ENCODE measurements at places on chromosomes 1 and 21. TPM values are rescaled to one million over a fixed set of nuclear protein-coding genes. Genes with fewer than 3 reads are reported as not detected.

The C1orf185 gene
- total RNA-seq: not detected

The OR2T35 gene
- total RNA-seq: not detected

The CHI3L2 gene
- not detected for total RNA-seq

The ABCB10 gene
- 19.7 TPM for total RNA-seq

The PDPN gene
- total RNA-seq: not detected

The OR2L2 gene
- total RNA-seq: not detected

The PIGM gene
- total RNA-seq: 7.6 TPM

The CPTP gene
- total RNA-seq: 6.6 TPM

The NCMAP gene
- 7.3 TPM for total RNA-seq

The NBPF4 gene
- not detected for total RNA-seq

The CNKSR1 gene
- 45.8 TPM for total RNA-seq

The PADI2 gene
- 86.0 TPM for total RNA-seq

The NPR1 gene
- 34.5 TPM for total RNA-seq

The MYOM3 gene
- 1.8 TPM for total RNA-seq

The ZNF644 gene
- total RNA-seq: 53.7 TPM

The LMX1A gene
- total RNA-seq: not detected

The TRIM67 gene
- total RNA-seq: not detected

The RCOR3 gene
- total RNA-seq: 17.9 TPM

DNA sequence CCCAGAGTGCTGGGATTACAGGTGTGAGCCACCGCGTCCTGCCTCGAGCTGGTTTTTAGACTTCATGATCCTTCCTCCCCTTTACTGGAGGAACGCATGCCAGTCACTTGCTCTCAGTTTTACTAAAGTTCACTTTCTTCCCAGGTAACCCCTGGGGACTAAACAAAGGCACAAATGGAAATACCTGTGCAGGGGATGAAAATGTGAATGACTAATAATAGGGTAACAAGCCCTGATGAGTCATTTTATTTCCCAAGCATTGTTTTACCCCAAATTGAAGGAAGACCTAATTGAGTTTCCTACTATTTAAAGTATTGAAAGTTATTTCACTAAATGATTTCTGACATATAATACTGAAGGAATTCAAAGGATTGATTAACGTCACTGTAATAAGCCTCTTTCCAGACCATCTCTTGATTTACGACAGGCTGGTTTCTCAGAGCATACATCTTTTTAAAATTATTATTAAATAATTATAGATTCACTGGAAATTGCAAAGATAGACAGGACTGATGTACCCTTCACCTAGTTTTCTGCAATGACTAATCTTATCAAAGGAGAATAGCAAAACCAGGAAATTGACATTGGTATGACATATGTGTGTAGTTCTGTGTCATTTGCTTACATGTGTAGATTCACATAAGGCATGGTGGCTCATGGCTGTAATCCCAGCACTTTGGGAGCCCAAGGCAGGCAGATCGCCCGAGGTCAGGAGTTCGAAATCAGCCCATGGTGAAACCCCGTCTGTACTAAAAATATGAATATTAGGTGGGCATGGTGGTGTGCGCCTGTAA is 53.2 kb upstream of the SOD1 start:
- DNase-seq: no peak

- DNase-seq: no peak
Measured at GRCh38 chr1:175888996-175889395, 145.6 kb upstream of the TNR start.

GRCh38 chr1:21913258-21913657 is 23.9 kb downstream of the HSPG2 start:
- DNase-seq: no peak

GRCh38 chr1:22517956-22518355 is 45.3 kb upstream of the EPHA8 start:
- no peak for DNase-seq

DNA sequence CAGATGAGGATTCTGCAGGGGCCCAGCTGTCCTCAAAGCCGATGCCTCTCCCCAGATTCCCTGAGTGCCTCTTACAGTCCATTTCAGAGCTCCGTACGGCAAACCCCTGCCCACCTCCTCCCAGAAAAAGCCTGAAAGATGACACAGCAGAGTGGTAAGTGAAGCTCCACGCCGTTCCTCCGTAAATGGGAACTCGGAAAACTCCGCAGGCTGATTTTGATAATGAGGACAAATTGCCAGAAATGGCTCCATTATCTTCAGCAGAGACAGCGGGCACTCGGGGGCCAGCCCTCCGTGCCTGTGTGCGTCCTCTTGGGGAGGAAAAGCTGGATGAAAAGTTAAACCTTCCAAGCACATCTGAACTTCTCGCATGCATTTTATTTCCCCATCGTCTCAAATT is 81.1 kb downstream of the NPHP4 start:
- DNase-seq: no peak

GRCh38 chr1:1259951-1260600 is 13.6 kb upstream of the C1QTNF12 start:
- no peak for DNase-seq

DNA sequence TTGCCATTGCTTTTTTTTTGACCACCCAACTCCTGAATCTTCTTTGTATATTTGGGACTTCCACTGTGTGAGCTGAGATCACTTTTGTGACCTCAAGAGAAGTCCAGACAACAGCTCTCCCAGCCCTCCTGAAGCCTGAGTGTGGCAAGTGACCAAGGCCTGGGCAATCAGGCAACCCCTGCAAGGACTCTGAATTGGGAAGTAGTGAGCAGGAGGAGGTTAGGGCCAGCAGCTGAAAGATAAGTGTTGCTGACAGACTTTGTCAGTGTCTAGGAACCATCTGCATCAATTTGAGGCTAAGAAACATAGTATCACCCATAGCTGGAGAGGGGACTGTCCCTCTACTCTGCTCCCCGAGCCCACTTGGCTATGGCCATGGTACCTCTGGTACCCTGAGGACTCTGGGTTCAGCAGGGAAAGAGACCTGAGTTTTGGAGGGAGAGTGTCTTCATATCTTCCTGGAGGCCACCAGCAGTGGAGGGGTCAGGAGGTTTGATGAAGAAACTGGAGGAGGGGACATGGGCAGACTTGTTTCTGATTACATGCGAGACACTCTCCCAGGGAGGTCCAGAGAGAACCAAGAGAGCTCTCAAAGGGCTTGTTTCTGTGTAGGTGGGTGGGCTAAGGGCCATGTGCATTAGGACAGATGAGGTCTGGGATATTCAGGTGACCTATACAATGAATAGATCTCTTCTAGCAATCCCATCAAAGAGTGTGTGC is 147.0 kb upstream of the DNAH14 start:
- DNase-seq: no peak

GRCh38 chr1:66285618-66286270 is 248.2 kb upstream of the SGIP1 start:
- DNase-seq: no peak

DNA sequence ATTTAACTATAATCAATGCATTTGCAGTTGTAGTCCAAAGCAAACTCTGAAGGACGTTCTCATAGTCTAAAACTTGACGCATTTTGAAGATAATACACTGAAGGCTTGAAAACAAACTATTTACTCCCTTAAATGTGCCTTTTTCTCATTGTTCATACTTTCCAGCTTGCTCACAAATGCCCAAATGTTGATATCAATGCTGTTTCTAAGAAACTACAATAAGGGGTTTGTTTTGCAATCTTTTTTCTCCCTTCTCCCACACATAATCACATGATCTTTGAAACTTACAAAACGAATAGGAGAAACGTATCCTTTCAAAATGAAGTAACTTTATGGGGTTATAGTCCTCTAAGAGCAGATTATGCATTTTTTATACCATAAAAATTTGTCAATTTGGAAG is 508.7 kb downstream of the DPYD start:
- no peak for DNase-seq

- no peak for DNase-seq
Measured at GRCh38 chr1:159084152-159084551, 7.6 kb upstream of the AIM2 start.

GRCh38 chr1:110615548-110616130 is 9.5 kb upstream of the KCNA2 start:
- peak; percentile 68 for DNase-seq

DNA sequence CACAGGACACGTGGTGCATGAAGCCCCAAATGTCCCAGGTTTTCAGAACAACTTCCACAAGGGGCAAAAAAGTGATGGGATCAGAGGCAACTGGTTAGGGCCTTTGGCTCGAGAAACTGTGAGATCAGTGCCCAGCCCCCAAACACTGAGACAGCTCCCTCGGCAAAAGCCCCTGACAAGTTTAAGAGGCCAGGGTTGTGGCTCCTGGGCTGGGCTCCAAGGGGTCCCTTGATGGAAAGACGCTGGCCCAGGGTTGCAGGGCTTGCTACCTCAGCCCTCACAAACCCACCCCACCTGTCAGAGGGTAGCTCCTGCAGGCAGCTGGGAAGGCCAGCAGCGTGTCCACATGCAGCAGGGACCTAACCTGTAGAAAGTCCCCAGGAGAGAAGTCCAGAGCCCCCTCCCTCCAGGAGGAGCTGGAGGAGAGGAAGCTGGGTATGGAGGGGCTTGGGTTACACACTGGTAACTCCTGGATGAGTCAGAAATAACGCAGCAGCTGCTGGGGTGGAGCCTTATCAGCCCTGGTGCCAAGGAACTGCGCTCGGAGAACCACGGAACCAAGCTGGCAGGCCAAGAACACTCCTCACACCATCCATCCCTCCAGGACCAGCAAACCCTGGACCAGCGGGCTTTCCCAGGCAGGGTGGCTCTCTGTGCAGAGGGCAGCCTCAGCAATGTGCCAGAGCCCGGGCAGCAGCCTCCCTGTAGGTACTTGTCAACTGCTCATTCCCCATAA is 37.5 kb downstream of the CTNNBIP1 start:
- DNase-seq: no peak

DNA sequence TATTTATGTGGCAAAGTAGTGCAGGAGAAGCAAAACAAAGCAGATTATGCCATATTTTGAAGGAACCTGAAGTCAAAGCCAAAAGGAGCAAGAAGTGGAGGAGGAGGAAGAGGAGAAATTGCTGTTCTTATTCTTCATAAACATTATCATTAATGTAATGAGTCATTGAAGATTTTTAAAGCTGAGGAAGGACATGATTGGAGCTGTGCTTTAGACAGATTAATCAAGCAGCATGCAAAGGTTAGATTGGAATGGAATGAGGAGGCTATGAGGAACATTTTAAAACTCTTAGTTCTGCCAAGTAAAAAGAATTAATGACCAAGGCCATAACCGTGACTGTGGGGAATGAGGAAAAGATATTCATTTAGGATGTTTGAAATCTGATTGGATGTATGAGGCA is 33.0 kb upstream of the HSD17B7 start:
- DNase-seq: no peak

DNA sequence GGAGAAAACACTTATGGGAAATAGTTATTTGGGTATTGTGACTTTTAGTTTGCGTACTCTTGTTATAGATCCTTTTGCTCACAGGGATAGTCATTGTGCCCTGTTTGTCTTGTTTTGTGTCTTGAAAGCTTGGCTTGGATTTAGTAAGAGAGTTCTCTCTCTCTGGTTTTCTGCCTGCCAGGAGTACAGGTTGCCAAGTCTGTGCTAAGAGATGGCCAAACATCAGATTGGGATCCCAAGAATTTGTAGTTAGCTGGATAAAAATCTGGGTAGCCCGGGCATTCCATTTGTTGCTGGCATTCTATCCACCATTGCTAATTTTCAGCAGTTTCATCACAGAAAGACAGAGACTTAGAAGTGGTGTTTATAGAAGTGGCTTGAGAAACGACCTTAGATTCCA is 222.2 kb downstream of the NRIP1 start:
- no peak for DNase-seq

GRCh38 chr21:38467374-38467773 is 30.9 kb downstream of the ERG start:
- DNase-seq: no peak

GRCh38 chr1:189205863-189206262 is 1271.8 kb downstream of the BRINP3 start:
- DNase-seq: no peak

DNA sequence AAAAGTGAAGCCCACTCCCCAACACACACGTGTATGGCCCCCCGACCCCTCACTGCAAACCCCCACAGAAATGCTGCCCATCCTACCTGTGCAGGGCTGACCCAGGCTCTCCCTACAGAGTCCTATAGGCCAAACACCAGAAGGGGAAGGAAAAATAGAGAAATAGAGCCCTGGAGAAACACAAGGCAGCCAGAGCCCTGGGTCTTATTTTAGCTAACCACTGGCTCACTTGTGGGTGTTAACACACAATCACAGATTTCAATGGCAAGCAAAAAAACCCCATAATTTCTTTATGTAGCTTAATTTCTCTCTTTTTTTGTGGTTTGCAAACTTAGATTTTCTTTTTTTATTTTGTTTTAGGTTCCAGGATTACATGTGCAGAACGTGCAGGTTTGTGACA is 989 bp upstream of the PIGR start:
- DNase-seq: no peak

GRCh38 chr1:53715478-53715877 is 23.5 kb downstream of the GLIS1 start:
- DNase-seq: no peak

- no peak for DNase-seq
Measured at GRCh38 chr1:203733009-203733863, 31.7 kb upstream of the LAX1 start.

DNA sequence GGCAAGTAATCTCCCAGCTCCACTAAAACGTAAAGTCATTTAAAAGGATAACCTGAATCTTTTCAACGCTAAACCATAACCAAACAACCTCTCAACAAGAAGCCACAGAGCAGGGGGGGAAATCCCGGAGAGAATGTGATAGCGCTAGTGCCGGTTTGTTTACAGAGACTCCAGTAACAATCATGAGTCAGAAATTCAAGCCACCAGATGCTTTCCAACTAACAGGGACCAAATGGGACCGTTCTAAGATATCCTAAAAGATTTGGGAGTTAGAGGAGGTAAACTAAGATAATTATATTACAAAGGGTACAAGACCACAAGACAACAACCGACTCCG is 825 bp downstream of the DCAF8 start:
- DNase-seq: peak; percentile 45

- DNase-seq: no peak
Measured at GRCh38 chr1:244349581-244350001, 102.1 kb downstream of the ADSS2 start.

GRCh38 chr1:10865518-10866320 is 69.3 kb upstream of the CASZ1 start:
- DNase-seq: no peak

- no peak for DNase-seq
Measured at GRCh38 chr1:40780678-40781607, 2.6 kb upstream of the KCNQ4 start.

GRCh38 chr1:37131281-37131680 is 97.0 kb upstream of the GRIK3 start:
- DNase-seq: peak; percentile 41

DNA sequence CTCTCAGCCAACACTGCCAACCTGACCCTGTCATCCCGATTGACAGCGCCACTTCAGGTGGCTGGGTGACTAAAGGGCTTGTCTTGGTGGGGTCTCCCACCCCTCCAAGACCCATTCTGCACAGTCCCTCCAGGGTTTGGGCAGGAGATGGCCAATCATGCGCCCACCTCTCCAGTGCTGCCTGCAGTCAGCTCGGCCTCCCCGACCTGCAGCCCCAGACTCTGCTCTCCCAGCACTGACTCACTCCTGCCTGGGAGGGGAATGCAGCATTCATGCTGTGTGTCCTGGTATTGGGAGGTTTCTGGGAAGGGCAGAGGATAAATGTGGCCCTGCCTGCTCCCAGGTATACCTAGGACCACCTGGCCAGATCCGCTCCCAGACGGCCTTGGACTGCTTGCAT is 9.7 kb downstream of the TMEM81 start:
- no peak for DNase-seq

- DNase-seq: no peak
Measured at GRCh38 chr1:228463009-228463558, 24.1 kb upstream of the RNF187 start.

GRCh38 chr1:231218078-231218477 is 22.9 kb upstream of the GNPAT start:
- no peak for DNase-seq
